ENCODE measurements at places on chromosomes 2 and 18.

DNA sequence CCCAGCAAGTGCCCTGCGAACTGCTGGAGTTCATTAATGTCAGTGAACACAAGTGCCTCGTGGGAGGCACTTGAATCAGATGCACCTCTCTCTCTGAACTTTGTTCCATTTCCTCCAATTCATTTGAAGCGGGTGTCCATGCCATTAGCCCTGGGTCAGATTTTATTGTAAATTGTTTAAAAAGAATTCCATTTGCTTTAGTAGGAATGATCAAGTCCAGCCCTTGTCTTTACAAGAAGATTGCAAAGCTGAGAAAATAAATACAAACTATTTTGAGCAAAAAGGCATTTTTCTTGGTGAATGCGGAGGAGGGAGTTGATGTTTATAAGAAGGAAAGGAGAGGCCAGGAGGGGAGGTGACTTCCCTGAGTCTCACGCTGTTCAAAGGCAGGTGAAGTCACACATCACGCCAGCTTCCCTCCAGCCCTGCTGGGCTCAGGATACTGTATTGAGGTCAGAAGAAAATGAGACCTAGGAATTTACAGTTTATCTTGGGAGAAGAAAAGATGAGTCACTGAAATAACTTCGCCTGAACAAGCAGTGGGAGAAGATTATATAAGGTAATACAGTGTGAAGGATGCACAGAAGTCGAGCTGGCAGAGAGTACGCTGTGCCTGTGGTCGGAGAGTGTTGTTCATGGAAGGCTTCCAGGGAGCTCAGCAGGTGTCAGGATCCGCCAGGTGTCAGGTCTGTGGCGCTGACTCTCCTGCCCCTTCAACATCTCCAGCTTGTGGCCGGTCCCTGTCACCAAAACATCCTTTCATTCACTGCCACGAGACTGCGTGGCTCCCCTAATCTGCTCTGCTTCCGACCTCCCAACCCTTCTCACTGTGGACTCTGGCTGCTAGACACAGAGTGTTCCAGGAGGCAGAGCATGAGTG is 36.5 kb downstream of the EFR3B start:
- no peak for DNase-seq

GRCh38 chr2:196331851-196332250 is 160.5 kb upstream of the STK17B start:
- DNase-seq = no peak

DNA sequence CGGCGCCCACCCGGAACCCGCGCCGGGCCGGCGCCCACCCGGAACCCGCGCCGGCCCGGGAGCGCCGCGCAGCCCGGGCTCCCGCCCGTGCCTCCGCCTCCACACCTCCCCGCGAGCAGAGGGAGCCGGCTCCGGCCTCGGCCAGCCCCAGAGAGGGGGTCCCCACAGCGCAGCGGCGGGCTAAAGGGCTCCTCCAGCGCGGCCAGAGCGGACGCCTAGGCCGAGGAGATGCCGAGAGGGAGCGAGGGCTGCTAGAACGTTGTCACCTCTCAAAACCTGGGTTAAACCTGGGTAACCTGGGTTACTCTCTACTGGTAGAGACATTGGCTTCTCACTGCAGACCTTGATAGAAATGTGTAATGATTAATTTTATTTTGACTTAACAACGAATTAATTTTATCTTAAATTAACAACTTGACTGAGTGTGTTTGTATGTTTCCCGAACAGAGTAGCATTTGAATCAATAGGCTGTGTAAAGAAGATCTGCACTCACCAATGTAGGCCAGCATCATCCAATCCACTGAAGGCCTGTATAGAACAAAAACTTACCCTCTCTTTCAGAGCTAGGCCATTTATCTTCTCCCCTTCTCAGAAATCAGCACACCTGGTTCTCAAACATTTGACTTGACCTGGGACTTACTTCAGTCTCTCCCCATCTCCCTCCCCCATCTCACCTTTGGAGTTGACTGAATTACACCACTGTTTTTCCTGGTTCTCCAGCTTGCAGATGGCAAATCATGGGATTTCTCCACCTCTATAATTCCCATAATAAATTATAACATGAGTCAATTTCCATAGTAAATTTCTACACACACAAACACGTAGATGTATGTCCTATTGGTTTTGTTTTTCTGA is 242.7 kb downstream of the ASXL3 start:
- no peak for DNase-seq

- DNase-seq = no peak
These were observed 281.6 kb upstream of the STON1 start for GRCh38 chr2:48248251-48248933.

GRCh38 chr2:31274401-31275075 is 40.6 kb downstream of the EHD3 start:
- DNase-seq = no peak

DNA sequence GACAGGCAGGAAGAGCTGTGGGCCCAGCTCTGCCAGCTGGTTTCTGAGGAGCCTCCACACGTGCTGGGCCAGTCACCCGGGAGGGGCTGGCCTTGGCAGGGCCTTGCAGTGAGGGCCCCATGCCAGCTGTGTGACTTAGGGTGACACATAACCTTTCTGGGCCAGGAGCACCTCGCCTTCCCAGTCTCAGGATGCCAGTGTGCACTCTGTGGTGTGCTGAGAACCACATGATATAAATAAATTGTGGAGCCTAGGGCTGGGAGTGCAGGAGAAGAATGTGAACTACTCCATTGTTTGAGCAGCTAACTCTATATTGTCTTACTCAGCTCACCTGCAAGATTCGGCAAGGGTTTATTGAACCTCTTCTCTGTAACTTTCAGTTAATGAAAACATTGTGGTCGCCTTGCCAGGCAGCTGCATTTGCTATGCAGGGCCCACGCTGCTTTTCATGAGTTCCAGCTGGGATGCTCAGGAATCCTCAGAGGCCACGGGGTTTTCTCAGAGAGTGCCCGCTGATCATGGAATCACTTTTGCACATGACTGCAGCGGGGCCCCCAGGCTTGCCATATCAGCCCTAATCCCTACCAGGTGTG is 222.3 kb downstream of the SH3RF3 start:
- DNase-seq = peak; percentile 78

- no peak for DNase-seq
These were observed 57.9 kb downstream of the SNORC start for GRCh38 chr2:232927793-232928550.

DNA sequence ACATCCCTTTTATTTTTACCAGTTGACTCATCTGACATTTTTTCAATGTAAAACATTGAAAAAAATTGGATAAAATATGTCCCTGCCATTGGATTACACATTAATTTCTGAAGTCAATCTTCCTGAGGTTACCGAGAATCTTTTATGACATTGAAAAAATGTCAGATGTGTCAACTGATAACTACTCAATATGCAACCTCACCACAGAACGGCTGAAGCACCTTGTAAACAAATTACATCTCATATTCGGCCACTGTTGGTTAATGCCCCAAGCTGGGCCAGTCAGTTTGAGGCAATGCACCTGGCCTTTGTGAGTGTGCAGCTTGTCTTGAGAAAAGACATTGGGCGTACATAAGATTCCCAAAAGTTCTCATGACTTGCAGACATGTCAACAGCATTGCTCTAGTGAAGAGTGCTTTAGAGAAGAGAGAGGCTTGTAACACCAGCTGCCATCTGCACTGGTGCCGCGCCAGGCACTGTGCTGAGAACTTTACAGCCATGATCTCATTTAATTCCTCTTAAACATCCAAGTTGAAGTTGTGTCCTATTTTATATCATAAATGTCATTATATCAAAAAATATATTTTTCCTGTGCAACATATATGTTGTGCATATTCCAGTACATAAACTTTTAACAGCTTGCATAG is 112.7 kb upstream of the SLC35G4 start:
- DNase-seq = peak; percentile 45

GRCh38 chr2:130834091-130834930 is 2.4 kb upstream of the ARHGEF4 start:
- DNase-seq = no peak

DNA sequence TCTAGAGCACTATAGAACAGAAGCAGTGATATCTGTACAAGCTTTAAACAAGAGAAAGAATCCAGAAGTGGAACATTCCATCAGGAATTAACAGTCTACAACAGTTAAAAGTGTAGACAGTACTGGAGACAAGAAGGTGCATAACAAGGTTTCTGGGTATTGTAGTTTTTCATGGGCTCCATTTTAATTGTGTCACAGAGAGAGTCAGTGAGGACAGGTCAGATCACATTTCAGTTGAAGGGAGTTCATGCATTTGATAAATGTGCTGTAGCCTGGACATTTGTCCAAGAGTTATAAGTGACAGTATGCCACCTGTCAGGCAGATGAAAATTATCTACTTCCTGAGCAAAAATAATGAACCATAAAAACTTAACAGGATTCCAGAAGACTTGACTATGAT is 328.6 kb downstream of the CNTNAP5 start:
- DNase-seq = no peak

GRCh38 chr2:222797261-222797660 is 63.6 kb upstream of the ACSL3 start:
- no peak for DNase-seq

DNA sequence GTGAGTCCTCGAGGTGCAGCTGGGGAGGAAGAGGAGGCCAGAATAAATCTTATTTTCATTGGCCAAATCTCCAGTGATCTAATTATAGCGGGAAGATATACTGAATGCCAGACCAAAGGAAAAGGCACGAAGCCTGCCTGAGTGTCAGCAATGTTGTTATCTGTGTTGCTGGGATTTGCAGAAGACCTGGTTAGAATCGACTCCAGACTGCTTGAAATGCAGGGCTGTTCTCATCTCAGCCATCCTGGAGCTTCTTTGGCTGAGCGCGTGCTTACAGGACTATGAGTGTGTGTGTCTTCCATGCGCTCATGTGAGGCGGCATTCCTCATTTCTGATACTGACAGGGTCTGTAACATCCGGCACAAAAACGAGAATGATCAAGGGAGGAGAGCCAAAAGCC is 81.2 kb downstream of the TSN start:
- DNase-seq = no peak

- no peak for DNase-seq
These were observed 40.0 kb downstream of the AGAP1 start for GRCh38 chr2:235533616-235534385.

DNA sequence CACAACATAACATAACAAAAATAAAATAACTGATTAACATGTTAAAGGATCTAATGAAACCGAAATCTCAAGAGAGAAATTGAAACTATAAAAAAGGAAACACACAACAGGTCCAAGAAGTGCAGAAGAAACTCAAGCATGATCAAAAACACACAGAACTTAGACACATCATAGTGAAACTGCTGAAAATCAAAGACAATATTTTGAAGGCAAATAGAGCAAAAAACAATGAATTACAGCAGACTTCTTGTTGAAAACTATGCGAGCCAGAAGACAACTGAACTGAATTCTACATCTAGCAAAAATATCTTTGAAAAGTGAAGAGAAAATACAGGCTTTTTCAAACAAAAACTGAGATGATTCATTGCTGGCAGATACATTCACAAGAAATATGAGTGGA is 61.3 kb downstream of the UGP2 start:
- no peak for DNase-seq

DNA sequence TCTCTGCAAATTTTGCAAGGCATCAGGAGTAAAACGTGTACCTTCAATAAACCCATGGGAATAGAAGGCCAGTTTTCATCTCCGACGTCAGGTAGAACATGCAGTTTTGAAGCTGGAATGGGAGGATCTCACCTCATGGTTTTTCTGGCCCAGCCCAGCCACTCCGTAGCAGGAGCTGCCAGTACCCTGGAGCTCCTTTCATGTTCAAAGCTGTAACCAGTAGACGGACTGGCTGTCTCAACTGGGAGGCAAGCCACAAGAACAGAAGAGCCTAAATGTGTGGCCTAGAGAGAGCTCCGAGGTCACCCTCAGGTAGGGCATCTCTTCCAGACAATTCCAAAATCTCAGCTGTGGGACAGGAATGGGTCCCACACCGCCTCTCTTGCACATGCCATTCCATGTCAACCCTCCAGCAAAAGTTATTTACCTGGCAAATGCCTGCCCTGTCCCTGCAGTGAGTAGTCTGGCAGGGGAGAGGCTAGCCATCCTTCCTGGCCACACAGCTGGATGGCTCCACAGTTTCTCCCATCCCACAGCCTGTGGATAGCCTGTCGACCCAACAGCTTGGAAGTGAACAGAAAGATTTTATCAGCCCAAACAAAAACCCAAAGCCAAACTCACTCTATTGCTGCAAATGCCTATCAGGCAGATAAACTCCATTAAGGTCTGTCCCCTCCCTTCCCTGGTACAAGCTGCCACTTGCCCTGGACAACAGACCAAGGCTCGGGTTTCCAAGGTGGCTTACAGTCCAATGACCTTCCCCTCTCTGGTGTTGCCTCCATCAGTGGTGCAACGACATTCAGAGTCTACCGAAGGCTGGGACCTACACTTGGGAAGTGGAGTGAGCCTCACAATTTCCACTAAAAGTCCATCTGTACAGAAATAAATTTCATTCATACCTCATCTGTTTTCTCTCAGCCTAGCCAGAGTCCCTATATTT is 27.8 kb downstream of the CRACDL start:
- no peak for DNase-seq

GRCh38 chr2:216650626-216651257 is 17.5 kb downstream of the IGFBP2 start:
- DNase-seq = no peak

GRCh38 chr2:156476850-156477206 is 40.6 kb downstream of the GPD2 start:
- DNase-seq = no peak

GRCh38 chr18:60020107-60020925 is 120.5 kb downstream of the PMAIP1 start:
- DNase-seq = no peak

DNA sequence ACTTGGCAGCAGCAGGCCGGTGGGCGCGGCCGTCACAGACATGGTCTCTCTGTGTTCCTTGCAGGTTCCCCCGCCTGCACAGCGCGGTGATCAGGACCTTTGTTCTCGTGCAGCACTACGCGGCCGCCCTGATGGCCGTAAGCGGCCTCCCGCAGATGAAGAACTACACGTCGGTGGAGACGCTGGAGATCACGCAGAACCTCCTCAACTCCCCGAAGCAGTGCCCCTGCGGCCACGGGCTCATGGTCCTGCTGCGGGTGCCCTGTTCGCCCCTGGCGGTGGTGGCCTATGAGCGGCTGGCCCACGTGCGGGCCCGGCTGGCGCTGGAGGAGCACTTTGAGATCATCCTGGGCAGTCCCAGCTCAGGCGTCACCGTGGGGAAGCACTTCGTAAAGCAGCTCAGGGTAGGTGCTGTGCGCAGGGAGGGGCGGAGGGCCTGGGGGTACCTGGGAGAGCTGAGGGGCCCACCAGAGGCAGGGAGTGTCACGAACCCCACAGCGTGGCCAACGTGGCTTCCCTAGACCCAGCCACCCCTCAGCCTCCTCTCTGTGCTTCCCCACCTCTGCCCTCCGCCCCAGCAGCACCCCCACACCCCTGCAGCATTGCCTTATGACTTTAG is 59.3 kb downstream of the NTSR2 start:
- no peak for DNase-seq

- no peak for DNase-seq
These were observed 352.6 kb downstream of the SS18 start for GRCh38 chr18:25737710-25738311.

All from left ventricle myocardium superior (tissue), 1 donor.